ENCODE measurements at places on chromosomes 2 and 18.

DNA sequence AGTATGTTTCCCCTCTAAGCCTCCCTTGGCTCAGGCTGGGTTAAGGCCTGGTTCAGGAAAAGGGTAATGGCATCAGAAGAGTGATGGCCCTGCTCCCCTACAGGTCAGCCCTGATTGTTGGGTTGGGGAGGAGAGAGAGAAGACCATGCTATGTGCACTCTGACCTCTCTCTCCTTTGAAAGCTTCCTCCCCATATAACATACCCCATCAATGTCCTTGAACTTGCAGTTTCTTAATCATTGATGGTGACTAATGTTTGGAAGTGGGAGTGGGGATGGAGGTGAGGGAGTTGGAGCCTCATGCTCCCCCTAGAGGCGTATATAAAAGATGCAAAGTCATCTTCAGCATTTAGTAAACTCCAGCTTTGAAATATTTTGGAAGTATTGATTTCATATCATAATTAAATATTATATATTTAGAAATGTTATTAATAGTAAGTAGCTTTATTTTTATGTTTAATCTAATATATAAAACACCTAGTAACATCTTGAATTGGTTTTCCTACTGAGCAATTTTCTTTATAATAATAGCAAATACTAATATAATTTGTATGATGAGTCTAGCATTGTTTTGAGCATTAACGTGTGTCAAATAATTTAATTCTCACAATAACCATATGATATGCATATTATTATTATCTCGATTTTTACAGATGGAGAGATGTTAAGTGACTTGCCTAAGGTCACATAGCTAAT lies 8.8 kb downstream of the PLCL1 start:
- peak; percentile 46 for DNase-seq

- DNase-seq: no peak
Observed at GRCh38 chr2:29000956-29001355, 19.9 kb downstream of the TOGARAM2 start.

- no peak for DNase-seq
Observed at GRCh38 chr2:219538956-219539788, 4.4 kb downstream of the CHPF start.

- peak; percentile 5 for DNase-seq
Observed at GRCh38 chr2:143026411-143027054, 102.7 kb upstream of the ARHGAP15 start.

DNA sequence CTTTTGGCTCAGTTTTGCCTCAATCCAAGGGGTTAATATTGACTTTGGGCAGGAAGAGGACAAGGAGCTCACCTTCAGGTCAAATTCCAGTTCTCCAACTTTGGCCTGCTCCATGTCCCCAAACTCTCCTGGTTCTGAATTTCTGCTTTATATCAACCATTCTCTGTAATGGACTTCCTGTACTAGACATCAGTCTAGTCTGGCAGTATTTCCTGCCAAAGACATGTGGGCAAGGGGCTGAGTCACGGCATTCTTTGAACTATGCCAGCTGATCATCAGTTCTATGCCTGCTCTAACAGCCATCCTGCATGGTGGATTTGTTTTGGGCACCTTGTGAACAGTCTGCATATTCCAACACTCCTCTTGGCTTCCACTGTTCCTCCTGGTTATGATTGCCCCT lies 199.4 kb downstream of the ZEB2 start:
- peak; percentile 84 for DNase-seq

DNA sequence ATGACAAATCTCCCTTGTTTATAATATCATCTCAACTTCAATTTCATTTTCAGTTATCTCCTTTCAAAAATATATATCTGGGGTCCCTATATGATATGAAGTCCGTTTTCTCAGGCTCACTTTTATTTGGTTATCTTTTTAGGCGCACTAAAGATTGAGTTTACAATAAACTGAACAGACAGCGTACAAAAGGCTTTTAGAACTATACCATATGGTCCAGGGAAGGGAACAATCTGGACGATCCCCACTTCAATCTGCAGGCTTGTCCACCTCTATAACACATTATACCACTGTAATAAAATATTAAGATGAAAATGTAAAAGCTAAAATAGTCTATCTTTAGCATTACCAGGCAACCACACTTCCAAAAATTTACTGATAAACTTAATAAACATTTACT lies 289.9 kb downstream of the ZEB2 start:
- DNase-seq: no peak

- DNase-seq: no peak
Observed at GRCh38 chr2:171583566-171583965, 61.3 kb downstream of the CYBRD1 start.

GRCh38 chr2:79511320-79511951 lies 1.4 kb upstream of the CTNNA2 start:
- DNase-seq: peak; percentile 2

DNA sequence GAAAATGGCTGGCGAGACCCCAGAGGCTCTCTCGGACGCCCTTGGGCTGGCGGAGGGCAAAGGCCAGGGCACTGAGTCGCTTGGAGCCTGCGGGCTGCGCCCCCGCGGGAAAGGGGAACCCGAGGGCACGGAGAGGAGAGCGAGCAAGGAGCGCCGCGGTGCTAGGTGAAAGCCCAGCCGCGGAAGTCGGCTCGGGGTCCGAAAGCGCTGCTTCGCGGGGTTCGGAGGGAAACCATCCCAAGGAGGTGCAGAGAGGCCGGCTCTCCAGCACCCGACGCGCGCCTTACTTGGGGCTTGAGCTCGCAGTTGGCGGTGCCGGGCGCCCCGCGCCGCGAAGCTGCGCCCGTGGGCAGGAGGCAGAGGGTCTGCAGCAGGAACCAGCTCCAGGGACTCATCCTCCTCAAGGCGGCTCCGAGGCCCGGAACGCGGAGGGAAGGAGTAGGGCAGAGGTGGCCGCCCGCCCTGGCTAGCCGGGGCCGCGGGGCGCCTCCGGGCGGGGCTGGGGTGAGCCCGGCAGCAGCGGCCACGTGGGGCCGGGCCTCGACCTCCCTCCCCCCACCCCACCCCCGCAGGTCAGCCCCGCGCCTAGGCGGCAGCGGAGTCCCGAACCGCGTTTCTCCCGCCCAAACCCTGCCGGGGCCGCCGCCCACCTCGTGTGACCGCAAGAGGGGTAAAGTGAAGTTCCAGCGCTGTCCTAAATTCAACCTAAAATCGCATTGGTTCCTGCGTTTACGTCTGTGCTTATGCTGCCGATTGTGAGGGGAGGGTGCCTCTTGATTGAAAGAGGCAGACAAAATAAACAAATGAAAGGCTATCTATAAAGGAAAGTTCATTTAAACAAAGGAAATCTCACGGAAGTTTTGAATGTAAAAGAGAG lies at the start of gene TRABD2A:
Gene TRABD2A, minus strand, starts transcription at position 440 of the 877 bp plus-strand sequence. Its CDS starts 45 bp downstream, at position 395.
- DNase-seq: no peak

GRCh38 chr2:65431421-65432226 lies 775 bp downstream of the SPRED2 start:
- peak; percentile 47 for DNase-seq

- DNase-seq: no peak
Observed at GRCh38 chr18:74281980-74282754, 9.6 kb downstream of the CYB5A start.

- DNase-seq: no peak
Observed at GRCh38 chr2:181440919-181441318, 16.3 kb upstream of the ITGA4 start.

DNA sequence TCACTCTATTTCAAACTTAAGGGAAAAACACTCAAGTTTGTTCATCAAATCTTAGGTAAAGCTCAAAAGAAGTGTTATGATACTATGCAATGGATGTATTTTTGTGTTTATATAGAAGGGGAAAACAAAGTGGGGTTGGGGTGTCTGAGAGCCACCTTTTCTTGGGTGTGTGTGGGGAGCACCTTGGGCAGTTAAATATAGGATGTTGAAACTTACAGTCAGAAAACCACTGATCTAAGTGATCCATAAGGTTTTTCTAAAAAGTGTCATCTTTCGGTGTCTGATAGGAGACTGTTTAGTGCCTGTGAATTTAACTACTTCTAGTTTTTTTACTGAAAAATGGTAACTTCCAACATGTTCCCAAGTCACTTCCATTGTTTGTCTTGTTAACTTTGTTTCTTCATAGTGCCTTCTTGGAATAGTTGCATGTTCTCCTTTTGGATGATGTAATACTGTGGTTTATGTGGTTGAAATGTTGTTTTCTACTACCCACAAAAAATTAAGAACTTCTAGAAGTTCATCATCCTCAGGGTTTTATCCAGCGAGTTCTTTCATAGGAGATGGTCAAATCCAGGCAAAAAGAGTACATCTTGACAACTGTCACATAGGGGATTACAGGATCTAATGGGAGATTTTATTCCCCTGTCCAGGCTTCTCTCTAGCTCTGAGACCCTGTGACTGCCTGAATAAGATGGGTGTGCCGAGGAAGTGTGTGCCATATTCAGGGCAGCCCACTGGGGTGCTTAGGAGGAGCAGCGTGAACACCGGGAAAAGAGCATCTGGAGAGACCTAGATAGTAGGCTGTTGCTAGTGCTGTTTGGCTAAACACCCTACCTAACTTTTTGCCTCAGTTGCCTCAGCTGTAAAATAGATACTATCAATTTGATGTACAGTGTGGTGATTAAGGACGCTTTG lies 46.2 kb downstream of the CAB39 start:
- DNase-seq: peak; percentile 85

DNA sequence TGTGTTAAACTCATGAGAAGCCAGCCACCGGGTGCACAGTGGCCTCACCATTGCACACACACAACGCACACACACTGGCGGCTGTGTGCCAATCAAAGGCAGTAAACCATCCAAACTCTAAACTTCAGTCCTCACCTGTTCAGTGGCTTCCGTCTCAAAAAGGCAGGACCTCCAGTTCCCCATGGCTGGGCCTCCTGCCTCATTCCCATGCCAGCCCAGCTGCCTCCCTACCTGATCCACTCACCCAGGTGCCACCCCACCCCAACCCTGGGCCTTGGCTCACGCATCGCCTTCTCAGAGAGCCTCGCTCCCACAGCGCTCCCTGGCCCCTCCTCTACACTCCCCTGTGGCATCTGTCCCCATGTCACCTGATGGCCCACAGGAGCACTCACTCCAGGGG lies 190.9 kb downstream of the EIPR1 start:
- no peak for DNase-seq

DNA sequence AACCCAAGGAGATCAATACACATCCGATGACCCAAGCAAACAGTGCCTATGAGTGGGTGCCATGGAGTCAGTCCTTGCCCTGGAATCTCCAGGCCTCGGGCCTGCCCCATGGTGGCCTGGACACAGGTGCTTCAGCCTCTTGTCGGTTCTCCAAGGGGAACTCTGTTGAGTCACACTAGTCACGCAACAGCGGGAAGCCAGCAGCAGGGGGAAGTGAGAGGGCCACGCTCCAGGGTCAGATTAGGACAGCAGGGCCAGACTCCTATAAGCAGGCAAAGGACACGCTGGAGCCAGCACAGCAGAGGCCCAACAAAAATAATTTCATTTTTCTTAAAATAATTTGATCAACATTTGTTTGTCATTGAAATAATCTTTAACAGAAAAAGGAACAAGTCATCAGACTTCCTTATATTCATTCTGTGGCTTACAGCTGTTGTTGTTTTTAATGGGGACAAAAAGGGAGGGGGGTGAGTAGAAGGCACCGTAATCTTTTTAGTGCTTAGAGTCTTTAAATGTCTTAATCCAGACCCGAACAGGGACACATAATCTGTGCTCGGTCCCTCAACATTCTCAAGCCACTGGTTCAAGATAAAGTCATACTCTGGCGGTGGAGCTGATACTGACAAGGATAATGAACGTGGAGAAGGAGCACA lies 16.4 kb upstream of the ARMC9 start:
- peak; percentile 89 for DNase-seq

DNA sequence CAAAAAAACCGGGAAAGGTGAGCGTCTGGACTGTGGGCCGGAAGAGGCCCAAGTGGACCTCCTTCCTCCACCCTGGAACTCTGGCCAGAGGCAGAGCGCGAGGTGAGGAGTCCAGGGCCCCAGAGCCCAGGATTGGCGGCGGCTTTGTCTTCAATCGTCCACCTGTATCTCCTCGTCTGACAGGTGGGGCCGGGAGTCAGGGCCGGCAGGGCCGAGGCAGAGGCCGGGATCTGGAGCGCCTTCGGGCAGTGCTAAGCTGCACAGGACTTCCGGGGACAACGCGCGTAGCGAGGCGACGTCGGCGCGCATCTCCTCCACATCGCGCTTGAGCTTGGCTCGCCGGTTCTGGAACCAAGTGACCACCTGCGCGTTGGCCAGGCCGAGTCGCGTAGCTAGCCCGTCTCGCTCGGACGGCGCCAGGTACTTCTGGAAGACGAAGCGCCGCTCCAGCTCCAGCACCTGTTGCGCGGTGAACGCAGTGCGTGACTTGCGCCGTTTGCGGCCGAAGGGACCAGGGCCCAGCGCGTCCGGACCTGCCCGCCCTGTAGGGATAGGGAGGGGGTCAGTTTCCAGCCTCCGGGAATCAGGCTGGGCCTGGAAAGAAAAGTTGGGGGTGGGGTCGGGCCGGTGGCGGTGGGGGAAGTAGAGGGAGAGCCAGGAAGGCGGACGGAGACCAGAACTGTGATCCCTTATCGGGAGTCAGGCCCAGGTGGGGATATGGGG lies 1.5 kb downstream of the LBX2 start:
- DNase-seq: peak; percentile 24

- no peak for DNase-seq
Observed at GRCh38 chr2:21836261-21836660, 712.5 kb downstream of the TDRD15 start.

DNA sequence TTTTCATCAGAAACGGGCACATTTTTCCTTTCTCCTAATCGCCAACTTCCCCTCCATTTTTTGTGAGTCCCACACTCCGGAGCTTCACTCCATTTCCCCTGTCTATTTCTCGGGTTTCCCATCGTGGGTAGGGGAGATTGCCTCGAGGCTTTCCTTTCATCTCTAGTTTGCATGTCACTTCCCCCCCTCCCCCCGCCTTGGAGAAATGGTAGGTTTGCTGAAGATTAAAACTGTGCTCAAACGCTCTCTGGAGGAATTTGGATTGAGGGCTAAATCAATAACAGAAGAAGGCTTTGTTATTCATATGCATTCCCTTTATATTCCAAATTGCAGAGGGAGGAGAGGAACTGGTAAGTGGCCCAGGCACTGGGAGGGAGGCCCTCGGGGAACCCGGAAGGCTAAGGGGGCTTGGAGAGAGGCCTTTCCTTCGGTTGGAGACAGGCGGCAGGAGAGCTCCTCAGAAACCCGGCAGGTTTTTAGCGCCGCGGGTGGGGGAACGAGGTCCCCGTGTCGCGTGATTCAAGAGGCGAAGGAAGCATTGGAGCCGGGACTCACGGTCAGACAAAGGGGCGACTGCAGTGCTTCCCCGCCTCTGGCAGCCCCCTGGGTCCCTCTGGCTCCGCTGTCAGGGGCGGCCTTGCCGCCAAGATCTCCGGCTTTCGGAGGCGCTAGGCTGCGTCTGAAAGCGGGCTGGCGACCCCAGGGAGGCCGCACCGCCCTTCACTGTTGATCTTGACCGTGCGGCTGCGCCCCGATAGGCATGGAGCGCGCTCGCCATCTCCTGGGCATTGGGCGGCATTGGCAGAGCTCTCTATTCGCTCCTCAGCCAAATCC lies 2.4 kb upstream of the HOXD12 start:
- DNase-seq: peak; percentile 84

DNA sequence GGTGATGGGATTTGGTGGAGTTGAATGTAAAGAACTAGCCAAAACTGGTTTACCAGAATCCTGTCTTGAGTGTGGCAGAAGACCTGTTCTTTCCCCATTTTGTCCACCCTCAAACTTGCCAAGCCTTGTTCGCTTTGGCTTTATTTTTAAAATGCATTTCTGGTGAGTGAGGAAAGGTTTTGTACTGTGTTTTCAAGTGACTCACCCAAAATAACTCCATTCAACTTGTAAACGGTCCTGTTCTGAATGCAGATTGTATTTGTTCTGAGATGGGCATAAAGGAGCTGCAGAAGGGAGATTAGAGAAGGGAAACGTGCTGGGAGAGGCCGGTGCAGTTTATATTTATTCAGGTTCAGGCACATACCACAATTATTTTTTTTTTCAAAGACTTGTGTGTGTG lies 5.3 kb upstream of the ITPRID2 start:
- DNase-seq: peak; percentile 48

GRCh38 chr18:3448838-3449511 lies 997 bp upstream of the TGIF1 start:
- peak; percentile 95 for DNase-seq

Data from M059J (cell line).